ENCODE measurements at places on chromosomes 11 and 22.

GRCh38 chr11:14451825-14452224 lies 47.8 kb downstream of the COPB1 start:
- peak; percentile 40 for DNase-seq

DNA sequence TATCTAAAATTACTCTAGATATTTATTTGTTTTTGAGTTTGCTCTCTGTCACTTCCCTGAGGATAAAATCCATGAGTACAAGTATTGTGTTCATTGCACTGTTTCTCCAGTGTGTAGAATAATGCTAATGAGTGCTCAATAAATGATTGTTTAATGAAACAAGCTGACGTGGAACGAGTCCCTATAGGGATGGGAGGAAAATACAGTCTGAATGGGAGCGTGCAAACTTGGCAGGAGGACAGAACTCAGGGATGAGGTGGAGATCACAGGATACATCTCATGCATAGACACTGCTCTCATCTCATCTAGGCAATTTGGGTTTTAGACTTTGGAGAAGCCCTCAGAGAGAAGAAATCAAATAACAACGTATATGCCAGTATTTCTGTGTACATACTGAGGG lies 58.4 kb upstream of the ZC3H12C start:
- DNase-seq, result no peak

GRCh38 chr11:128497776-128498095 lies 89.6 kb downstream of the ETS1 start:
- DNase-seq, result no peak

GRCh38 chr11:15507592-15507991 lies 392.9 kb downstream of the INSC start:
- no peak for DNase-seq

DNA sequence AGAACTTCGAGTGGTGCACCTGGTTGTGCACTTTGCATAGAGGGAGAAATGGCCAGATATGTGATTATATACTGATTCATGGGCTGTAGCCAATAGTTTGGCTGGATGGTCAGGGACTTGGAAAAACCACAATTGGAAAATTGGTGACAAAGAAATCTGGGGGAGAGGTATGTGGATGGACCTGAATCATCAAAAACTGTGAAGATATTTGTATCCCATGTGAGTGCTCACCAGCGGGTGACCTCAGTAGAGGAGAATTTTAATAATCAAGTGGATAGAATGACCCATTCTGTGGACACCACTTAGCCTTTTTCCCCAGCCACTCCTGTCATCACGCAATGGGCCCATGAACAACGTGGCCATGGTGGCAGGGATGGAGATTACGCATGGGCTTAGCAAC lies 48.0 kb upstream of the NARS2 start:
- DNase-seq, result no peak

GRCh38 chr22:16838073-16838472 lies 12.9 kb upstream of the XKR3 start:
- DNase-seq, result no peak

DNA sequence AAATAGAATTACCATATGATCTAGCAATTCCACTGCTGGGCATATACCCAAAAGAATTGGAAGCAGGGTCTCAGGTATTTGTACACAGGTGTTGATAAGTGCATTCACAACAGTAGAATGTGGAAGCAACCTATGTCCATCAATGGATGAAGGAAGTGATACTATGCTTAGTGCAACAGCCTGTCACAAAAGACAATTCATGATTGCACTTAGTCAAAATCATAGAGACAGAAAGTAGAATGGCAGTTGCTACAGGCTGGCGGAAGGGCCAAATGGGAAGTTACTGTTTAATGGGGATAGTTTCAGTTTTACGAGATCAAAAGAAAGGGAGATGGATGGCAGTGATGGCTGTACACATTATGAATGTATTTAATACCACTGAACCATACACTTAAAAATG lies 42.0 kb downstream of the SGSM3 start:
- no peak for DNase-seq

DNA sequence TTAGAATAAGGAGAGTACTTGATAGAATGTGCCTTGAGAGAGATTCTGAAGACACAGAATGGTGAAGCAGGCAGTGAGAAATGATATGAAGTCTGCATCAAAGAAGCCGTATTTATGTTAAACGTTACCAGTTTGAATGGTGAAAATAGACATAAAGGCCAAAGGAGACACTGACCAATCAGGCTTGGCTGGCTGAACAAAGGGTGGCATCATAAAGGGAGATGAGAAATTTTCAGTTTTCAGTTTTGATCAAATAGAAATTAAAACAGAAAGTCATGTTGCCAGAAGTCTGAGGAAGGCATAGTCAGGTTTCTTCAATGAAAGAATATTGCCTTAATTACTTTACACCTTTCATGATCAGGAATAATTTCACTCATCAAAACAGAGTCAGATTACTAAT lies 6.6 kb downstream of the OR51F1 start:
- no peak for DNase-seq

- no peak for DNase-seq
These were observed 98.4 kb downstream of the EXT2 start for GRCh38 chr11:44193856-44194255.

DNA sequence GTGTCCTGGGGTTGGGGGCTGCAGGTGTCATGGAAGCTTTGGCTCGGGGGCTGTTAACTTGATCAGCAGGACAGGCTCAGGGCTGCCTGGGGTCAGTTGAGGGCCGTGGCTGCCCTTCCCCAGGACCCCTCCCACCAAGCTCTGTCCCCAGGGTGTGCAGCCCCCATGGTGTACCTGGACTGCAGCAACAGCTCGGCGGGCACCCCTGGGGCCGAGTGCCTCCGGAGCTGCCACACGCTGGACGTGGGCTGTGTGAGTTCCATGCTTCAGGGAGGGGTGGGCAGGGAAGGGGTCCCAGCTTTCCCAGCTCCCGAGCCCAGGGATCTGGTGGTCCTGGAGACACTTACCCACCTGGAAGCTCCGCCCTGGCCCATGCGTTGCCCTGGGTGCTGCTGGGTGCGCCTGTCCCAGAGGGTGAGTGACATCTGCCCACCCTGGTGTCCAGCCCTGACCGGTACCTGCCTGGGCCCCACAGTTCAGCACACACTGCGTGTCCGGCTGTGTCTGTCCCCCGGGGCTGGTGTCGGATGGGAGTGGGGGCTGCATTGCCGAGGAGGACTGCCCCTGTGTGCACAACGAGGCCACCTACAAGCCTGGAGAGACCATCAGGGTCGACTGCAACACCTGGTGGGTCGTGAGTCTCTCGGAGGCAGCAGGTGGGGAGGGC lies 11.3 kb downstream of the MUC5B start:
- DNase-seq, result no peak

DNA sequence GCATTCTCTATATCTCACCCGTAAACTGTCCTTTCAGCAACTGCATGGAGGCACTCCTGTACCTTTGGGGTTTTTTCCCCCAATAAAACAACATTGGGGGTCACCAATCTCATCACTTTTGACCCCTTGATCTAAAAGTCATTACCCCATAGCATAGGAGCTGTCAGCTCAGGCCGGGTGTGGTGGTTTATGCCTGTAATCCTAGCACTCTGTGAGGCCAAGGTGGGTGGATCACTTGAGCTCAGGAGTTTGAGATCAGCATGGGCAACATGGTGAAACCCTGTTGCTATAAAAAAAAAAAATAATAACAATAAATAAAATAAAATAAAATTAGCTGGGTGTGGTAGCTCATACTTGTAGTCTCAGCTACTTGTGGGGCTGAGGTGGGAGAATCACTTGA lies 17.1 kb upstream of the GDPD4 start:
- DNase-seq, result no peak

GRCh38 chr11:1077417-1078119 lies 2.9 kb downstream of the MUC2 start:
- DNase-seq, result no peak

DNA sequence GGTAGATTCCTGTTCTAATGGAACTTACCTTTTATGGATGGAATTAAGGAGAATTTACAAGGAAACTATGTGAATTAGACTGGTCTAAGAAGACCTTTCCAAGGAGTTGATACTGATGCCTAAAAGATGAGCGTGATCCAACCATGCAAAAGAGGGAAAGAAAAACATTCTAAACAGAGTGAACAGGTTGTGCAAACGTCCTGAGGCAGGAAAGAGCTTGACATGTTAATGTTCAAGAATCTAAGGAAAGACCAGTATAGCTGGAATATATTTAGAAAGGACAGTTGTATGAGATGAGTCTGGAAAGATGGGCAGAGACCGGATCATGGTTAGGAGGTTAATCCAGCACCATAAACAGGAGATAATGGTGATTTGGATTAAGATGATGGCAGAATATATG lies 1.3 kb downstream of the DDIAS start:
- DNase-seq, result no peak

- DNase-seq, result peak; percentile 12
These were observed 17.5 kb downstream of the RPL3 start for GRCh38 chr22:39301926-39302325.

GRCh38 chr11:33559567-33559966 lies 141.1 kb downstream of the C11orf91 start:
- no peak for DNase-seq

- no peak for DNase-seq
These were observed 500.6 kb upstream of the CHORDC1 start for GRCh38 chr11:90723475-90723874.

DNA sequence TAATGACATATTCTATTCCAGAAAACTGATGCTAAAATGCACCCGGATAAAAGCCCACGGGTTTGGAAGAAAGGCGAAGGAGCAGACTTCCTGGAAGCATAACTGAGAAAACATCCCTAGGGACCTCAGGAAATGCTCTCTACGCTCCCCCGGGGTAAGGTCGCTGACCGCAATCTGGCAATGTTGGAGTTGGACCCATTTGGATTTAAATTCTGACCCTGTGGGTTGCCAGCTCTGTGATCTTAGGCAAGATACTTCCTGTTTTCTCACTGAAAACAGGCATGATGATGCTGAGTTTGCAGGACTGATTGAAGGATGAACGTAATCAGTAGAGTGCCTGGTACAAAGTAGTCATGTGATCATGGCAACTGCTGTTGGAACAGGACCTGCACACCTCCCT lies 1054.0 kb downstream of the NTM start:
- no peak for DNase-seq

GRCh38 chr11:86675017-86675416 lies 2.6 kb upstream of the ME3 start:
- peak; percentile 64 for DNase-seq

GRCh38 chr22:49740242-49740641 lies 87.4 kb downstream of the BRD1 start:
- no peak for DNase-seq

- no peak for DNase-seq
These were observed 4.2 kb upstream of the LRFN4 start for GRCh38 chr11:66852466-66853241.

GRCh38 chr11:10029386-10030121 lies 264.5 kb downstream of the SBF2 start:
- no peak for DNase-seq

GRCh38 chr11:120304526-120304925 lies 20.6 kb upstream of the TLCD5 start:
- DNase-seq, result peak; percentile 54

DNA sequence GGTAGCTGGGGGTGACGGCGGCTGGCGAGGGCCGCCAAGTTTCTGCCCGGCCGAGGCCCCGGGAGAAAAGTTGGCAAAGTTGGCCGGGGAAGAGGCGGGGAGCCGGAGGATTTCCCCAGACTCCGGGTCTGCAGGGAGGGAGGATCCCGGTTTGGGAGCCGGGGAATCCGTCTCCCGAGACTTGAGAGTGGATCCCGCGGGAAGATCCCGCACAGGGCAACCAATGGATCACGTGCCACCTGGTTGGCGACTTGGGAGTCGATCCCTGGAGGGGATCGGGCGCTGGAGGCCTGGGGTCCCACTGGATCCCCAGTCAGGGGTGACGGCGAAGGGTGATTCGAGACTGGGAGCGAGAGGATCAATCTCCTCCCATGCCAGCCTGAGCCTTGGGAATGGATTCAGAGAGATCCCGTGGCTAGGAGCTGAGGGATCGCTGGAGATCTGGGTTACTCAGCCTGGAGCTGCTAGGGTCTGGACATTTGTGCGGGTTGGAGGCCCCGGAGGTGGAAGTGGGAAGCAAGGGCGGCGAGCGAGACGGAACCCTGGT lies 394 bp downstream of the KIAA1671 start:
- DNase-seq, result peak; percentile 60

All from OCI-M1 (cell line).